ENCODE measurements at places on chromosomes 4 and X. TPM values are rescaled to one million over a fixed set of nuclear protein-coding genes. Genes with fewer than 3 reads are reported as not detected.

GRCh38 chr4:188452097-188452496 lies 312.9 kb downstream of the TRIML1 start:
- no peaks in the 10 kb centered on the region for H3K36me3 ChIP-seq
- H3K27ac ChIP-seq = no peak overlapping the region
- H3K27me3 ChIP-seq = peaks cover 16% of the 10 kb centered on the region
- no peak for DNase-seq

DNA sequence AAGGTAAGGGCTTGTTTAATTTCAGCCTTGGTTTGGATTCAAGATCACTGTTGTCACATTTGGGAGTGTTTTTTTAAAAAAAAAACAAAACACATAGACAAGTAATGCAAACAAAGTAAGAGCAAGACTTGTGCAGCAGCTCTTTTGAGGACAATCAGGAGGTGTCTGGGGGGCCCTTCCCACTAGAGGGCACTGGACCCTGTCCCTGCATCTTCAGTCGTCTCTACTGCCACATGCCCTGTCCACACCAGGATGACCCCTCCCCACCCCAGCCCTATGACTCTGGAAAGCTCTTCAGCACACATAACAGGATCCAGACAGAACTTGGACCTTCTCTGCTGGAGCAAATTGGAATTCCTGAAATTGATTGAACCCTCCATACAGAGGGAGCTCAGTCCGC lies 71.0 kb downstream of the USP46 start:
- no peaks in the 10 kb centered on the region for H3K4me1 ChIP-seq
- no peak overlapping the region for H3K27ac ChIP-seq
- H3K4me3 ChIP-seq = no peak overlapping the region
- DNase-seq = no peak

LIMCH1 gene
- total RNA-seq = 35.7 TPM

DNA sequence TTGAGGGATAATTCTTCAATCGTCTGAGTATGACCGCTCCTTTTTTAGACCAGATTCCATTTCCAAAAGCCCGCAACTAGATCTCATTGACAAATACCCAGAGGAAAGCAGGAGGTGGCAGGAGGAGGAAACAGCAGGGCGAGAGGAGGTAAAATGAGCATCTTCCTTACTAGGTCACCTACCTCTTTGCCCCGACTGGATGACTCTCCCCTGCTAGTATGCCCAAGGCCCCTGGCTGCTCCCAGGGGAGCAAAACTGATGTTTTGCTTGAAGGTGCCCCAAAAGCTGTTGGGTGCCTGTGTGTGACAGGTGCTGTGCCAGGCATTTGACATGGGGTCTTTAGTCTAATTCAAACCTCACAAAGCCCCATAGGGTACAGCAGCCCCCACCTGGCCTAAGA lies 48.9 kb downstream of the C4orf50 start:
- H3K4me1 ChIP-seq = no peaks in the 10 kb centered on the region
- H3K36me3 ChIP-seq = no peaks in the 10 kb centered on the region
- no peak overlapping the region for H3K27ac ChIP-seq
- peaks cover 28% of the 10 kb centered on the region for H3K27me3 ChIP-seq
- no peak for DNase-seq
- no peak overlapping the region for H3K4me3 ChIP-seq

DNA sequence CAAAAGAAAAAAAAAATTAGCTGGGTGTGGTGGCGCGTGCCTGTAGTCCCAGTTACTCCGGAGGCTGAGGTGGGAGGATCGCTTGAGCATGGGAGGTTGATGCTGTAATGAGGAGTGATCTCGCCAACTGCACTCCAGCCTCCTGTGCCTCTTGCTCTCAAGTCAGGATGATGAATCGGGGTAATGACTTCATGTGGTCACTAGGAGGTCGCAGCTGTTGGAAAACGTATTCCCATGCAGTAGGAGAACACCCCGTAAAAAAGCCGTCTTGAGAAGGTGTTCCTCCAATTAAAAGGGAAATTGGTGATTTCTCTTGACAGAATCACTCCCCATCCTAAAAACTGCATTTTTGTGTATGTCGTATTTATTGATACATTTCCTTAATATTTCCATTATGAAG lies 2.2 kb downstream of the CCNB3 start:
- no peak overlapping the region for H3K27ac ChIP-seq
- no peak for DNase-seq
- H3K36me3 ChIP-seq = no peaks in the 10 kb centered on the region
- H3K27me3 ChIP-seq = no peaks in the 10 kb centered on the region

NKX3-2 gene
- 0.79 TPM for total RNA-seq

SLIT2 gene
- total RNA-seq = 7.4 TPM

DNA sequence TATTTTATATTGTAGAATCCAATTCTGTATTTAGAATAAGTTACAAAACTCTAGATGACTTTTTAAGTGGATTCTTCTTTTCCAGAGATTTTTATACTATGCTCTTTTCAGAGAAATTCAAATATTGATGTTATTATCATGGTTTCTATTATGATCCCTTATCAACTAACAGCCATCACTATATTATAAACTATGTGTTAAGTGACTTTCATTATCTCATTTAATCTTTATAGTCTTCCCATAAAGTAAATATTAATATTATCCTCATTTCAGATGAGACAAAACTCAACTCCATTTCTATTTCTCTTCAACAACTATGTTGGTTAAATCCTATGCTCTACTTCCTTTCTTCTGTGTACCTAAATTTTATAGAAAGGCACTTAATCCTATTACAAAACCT lies 132.6 kb downstream of the ANKRD50 start:
- no peak for DNase-seq
- H3K27ac ChIP-seq = no peak overlapping the region
- H3K27me3 ChIP-seq = no peaks in the 10 kb centered on the region
- no peak overlapping the region for H3K4me3 ChIP-seq
- no peaks in the 10 kb centered on the region for H3K4me1 ChIP-seq

- DNase-seq = no peak
- H3K27ac ChIP-seq = no peak overlapping the region
- H3K4me3 ChIP-seq = no peak overlapping the region
- no peaks in the 10 kb centered on the region for H3K4me1 ChIP-seq
Measured at GRCh38 chr4:62455871-62456270, 1255.7 kb downstream of the ADGRL3 start.

MAGEB10 gene
- total RNA-seq = not detected

DNA sequence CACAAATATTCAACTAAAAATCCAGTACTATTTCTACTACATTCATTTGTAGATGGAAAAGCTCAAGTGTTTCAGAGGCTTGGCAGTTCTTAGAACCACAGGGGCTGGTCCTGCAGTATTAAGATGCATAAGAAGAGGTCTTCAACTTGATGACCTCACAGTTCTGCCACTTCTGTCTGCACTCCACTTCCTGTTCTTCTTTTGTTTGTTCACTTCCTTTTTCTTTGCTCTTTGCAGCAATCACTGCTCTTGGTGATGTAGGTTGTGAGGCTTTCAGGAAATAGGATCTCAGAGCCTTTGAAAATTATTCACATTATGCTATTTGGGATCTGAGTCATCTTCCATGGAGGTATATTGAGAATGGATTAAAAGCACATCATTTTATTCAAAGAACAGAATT lies 602.0 kb upstream of the CPEB2 start:
- no peak overlapping the region for H3K27ac ChIP-seq
- no peaks in the 10 kb centered on the region for H3K36me3 ChIP-seq
- DNase-seq = no peak
- no peaks in the 10 kb centered on the region for H3K27me3 ChIP-seq
- no peak overlapping the region for H3K4me3 ChIP-seq

FDCSP gene
- not detected for total RNA-seq

DNA sequence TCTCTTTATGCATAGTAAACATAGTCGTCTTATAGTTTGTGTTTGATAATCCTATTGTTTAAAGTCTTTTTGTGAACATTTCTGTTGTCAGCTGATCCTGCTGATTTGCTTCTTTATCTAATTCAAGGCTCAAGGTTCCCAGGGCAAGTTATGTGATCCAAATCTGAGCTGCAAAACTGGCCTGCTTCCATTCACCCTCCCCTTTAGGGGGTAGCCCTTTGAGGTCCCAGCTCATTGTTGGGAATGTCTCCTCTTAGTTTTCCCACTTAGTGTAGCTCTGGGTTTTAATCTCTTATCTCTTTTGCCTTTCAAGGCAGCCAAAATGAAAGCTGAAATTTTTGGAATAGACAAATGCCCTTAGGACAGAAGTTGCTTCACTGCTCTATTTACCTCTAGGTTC lies 40.2 kb upstream of the MAGED1 start:
- no peaks in the 10 kb centered on the region for H3K27me3 ChIP-seq
- H3K27ac ChIP-seq = no peak overlapping the region
- H3K4me3 ChIP-seq = no peak overlapping the region
- no peak for DNase-seq

GRCh38 chr4:73676861-73677323 lies 56.7 kb upstream of the RASSF6 start:
- no peaks in the 10 kb centered on the region for H3K27me3 ChIP-seq
- H3K36me3 ChIP-seq = no peaks in the 10 kb centered on the region
- H3K4me1 ChIP-seq = peaks cover 6% of the 10 kb centered on the region
- no peak overlapping the region for H3K4me3 ChIP-seq

- peak overlapping the region; percentile 42 for H3K4me3 ChIP-seq
- H3K27me3 ChIP-seq = no peaks in the 10 kb centered on the region
- DNase-seq = no peak
- peaks cover 5% of the 10 kb centered on the region for H3K4me1 ChIP-seq
- H3K27ac ChIP-seq = peak overlapping the region; percentile 80
- H3K36me3 ChIP-seq = no peaks in the 10 kb centered on the region
Measured at GRCh38 chr4:80454556-80454955, 119.0 kb downstream of the CFAP299 start.

DNA sequence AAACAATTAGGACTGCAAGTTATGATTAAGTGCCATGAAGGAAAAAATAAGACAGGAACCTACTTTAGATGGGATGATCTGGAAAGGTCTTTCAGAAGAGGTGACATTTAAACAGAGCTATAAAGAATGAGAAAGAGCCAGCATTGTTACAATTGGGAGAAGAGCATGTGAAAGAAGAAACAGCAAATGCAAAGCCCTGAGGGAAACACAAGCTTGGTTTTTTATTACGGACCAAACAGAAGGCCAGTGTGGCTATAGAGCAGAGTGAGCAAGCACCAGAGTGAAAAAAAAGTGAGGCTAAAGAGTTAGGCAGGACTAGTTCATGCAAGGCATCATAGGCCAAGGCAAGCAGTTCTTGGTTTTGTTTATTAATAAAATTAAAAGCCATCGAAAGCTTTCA lies 175.6 kb downstream of the RBMX2 start:
- no peaks in the 10 kb centered on the region for H3K4me1 ChIP-seq
- no peak overlapping the region for H3K27ac ChIP-seq
- H3K36me3 ChIP-seq = no peaks in the 10 kb centered on the region
- H3K4me3 ChIP-seq = no peak overlapping the region
- peaks cover 3% of the 10 kb centered on the region for H3K27me3 ChIP-seq
- DNase-seq = no peak

- no peaks in the 10 kb centered on the region for H3K36me3 ChIP-seq
- peaks cover 6% of the 10 kb centered on the region for H3K27me3 ChIP-seq
- no peak overlapping the region for H3K27ac ChIP-seq
- no peaks in the 10 kb centered on the region for H3K4me1 ChIP-seq
- no peak overlapping the region for H3K4me3 ChIP-seq
Measured at GRCh38 chr4:165124488-165124887, 11.8 kb upstream of the TMEM192 start.

DNA sequence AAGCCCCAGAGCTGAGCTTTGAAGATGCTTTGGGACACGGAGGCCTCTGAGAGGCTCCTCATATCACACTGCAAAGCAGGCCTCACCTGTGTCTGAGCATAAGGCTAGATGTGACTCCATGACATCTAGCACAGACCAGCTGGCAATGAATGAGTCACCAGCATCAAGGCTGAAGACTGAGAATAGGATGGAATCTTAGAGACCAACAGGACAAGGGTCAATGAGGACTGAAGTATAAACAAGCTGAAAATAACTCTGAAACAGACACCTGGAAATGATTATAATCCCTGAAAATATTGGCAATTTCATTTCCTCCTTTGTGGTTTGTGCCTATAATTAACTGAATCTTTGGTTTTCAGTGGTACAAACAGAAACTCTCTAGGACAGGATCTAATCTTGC lies 87.1 kb upstream of the PRPS1 start:
- peaks cover 3% of the 10 kb centered on the region for H3K27me3 ChIP-seq
- H3K27ac ChIP-seq = no peak overlapping the region
- no peak overlapping the region for H3K4me3 ChIP-seq
- H3K36me3 ChIP-seq = no peaks in the 10 kb centered on the region

GRCh38 chr4:151458148-151458547 lies 49.2 kb downstream of the FHIP1A start:
- DNase-seq = no peak
- H3K36me3 ChIP-seq = no peaks in the 10 kb centered on the region
- no peaks in the 10 kb centered on the region for H3K27me3 ChIP-seq

RNF128 gene
- 14.8 TPM for total RNA-seq

GABRE gene
- total RNA-seq = 9.9 TPM

DNA sequence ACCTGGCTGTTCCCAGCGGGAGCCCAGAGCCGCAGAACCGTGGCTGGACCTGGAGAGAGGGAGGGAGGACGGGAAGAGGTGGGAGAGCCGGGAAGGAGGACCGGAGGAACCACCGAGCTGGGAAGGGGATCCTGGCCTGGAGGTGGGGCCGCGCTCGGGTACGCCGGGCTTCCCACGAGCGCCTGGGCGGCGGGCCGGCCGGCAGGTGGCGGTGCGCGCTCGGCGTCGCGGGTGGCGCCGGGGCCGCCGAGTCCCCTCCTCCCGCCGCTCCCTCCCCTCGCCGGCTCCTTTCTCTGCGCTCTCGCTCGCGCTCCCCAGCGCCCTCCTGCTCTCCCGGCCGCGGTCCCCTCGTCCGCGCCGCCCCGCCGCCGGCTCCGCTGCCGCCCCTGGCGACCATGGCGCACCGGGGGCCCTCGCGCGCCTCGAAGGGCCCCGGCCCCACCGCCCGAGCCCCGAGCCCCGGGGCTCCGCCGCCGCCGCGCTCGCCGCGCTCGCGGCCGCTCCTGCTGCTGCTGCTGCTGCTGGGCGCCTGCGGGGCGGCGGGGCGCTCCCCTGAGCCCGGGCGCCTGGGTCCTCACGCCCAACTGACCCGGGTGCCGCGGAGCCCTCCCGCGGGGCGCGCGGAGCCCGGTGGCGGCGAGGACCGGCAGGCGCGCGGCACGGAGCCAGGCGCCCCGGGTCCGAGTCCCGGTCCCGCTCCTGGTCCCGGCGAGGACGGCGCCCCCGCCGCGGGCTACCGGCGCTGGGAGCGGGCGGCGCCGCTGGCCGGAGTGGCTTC lies at the start of gene SORCS2:
Gene SORCS2 (plus strand): TSS at position 287 of the 778 bp plus-strand sequence.
- peak; percentile 89 for DNase-seq
- peak within 1 kb of the TSS; percentile 89 for H3K4me3 ChIP-seq
- peaks cover 54% of the 10 kb centered on the region for H3K27me3 ChIP-seq

- no peak overlapping the region for H3K27ac ChIP-seq
- no peaks in the 10 kb centered on the region for H3K4me1 ChIP-seq
- H3K36me3 ChIP-seq = no peaks in the 10 kb centered on the region
- no peak overlapping the region for H3K4me3 ChIP-seq
- no peaks in the 10 kb centered on the region for H3K27me3 ChIP-seq
Measured at GRCh38 chr4:135201081-135201480, 999.5 kb upstream of the PABPC4L start.

Data from type B pancreatic cell (in vitro differentiated cells).